Type B pancreatic cell (in vitro differentiated cells): ENCODE measurements at places on chromosomes 7 and 10. TPM values are rescaled to one million over a fixed set of nuclear protein-coding genes. Genes with fewer than 3 reads are reported as not detected.

Gene MEIG1
- total RNA-seq: 2.8 TPM in 1 of 2 replicates, not detected in the other

Gene RGR
- not detected in 2 replicates for total RNA-seq

Gene PODXL
- 25.5 and 44.1 TPM in 2 replicates for total RNA-seq

Gene SH2B2
- total RNA-seq: 9.5 and 15.5 TPM in 2 replicates

Gene HMX2
- 0.19 TPM in 1 of 2 replicates, not detected in the other for total RNA-seq

Gene CPVL
- total RNA-seq: 30.2 and 44.2 TPM in 2 replicates
